NCI-H460 (cell line): ENCODE measurements at places on chromosomes 4 and X. TPM values are rescaled to one million over a fixed set of nuclear protein-coding genes. Genes with fewer than 3 reads are reported as not detected.

SORBS2 gene
- 22.0 and 23.8 TPM in 2 replicates for total RNA-seq

AIMP1 gene
- 38.3 and 49.5 TPM in 2 replicates for total RNA-seq

SLC9B1 gene
- 0.12 and 0.26 TPM in 2 replicates for total RNA-seq

PLXNB3 gene
- total RNA-seq, result 3.3 and 4.9 TPM in 2 replicates

MEPE gene
- not detected in 2 replicates for total RNA-seq

MAGEC3 gene
- not detected in 2 replicates for total RNA-seq

ALG13 gene
- 100 and 101 TPM in 2 replicates for total RNA-seq
